Lung (tissue), 17 donors: ENCODE measurements at places on chromosomes 5 and 9. TPM values are rescaled to one million over a fixed set of nuclear protein-coding genes. Genes with fewer than 3 reads are reported as not detected.

GRCh38 chr9:77747163-77747562 lies 99.0 kb upstream of the GNA14 start:
- no peak for DNase-seq

DNA sequence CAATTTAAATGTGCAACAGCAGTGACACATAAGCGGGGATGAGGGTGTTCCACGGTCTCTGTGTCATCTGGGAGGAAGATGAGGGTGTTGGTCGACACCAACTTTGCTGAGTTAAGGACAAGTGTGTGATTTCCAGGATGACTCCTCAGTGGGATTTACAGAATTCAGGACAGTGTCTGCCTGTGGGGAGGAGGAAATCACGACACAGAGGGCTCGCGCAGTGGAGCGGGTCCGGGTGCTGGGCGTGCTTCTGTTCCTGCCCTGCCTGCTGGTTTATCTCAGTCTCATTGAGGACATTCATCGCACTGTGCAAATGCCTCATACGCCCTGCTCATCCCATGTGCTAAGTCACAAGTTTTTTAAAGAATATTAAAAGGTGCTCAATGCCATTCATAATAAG lies 73.7 kb upstream of the ADAMTS2 start:
- DNase-seq = no peak

- DNase-seq = no peak
Observed at GRCh38 chr5:139967353-139967752, 75.7 kb downstream of the NRG2 start.

- DNase-seq = peak; percentile 70
Observed at GRCh38 chr9:96383165-96383942, at the start of gene SLC35D2. Gene SLC35D2, minus strand, starts transcription at chr9:96383711. Its CDS starts 77 bp downstream, at chr9:96383634.

DNA sequence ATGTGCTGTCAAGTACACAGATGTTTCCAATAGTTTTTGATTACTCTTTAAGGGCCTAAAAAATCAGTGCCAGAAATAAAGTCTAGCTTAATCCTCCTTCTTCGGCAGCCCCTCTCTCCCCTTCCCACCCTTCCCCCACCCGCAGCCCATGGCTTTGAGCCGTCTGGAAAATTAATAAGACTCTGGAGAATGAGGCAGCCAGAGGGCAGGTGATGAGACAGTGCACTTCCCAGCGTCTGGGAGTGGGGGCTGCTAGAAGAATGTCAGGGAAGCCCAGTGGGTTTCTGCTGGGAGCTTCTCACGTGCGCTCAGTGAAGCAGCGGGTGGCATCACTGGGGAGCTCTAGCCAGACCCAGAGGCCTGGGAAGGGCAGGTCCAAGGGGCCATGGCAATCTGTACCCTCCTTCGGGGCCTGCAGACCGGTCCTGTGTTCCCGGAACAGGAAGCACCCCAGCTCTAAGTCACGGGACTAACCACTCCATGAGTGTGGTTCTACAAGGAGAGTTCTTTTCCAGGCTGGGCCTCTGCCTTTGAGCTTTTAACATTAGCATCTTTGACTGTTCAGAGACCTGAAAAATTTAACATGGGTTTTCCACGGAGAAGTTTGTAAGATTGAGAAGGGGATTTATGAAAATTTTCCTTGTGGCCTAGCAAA lies 164.8 kb upstream of the OTULINL start:
- peak; percentile 86 for DNase-seq

DNA sequence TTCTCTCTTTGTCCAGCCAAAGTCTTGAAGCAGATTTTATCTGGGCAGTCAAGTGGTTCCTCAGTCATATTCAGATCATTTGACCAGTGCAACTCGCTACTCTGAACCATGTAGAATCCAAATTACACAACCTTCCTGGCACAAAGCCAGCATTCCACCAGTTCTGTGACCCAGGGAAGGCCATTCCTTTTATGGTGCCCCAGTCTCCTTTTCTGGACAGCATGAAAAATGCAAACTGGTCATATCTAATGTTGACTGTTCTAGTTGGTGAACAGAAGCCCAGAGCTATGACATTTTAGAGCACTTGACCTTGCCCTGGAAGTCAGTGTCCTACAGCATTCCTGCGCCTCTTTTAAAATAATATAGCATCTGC lies 364.6 kb downstream of the BRINP1 start:
- no peak for DNase-seq

DNA sequence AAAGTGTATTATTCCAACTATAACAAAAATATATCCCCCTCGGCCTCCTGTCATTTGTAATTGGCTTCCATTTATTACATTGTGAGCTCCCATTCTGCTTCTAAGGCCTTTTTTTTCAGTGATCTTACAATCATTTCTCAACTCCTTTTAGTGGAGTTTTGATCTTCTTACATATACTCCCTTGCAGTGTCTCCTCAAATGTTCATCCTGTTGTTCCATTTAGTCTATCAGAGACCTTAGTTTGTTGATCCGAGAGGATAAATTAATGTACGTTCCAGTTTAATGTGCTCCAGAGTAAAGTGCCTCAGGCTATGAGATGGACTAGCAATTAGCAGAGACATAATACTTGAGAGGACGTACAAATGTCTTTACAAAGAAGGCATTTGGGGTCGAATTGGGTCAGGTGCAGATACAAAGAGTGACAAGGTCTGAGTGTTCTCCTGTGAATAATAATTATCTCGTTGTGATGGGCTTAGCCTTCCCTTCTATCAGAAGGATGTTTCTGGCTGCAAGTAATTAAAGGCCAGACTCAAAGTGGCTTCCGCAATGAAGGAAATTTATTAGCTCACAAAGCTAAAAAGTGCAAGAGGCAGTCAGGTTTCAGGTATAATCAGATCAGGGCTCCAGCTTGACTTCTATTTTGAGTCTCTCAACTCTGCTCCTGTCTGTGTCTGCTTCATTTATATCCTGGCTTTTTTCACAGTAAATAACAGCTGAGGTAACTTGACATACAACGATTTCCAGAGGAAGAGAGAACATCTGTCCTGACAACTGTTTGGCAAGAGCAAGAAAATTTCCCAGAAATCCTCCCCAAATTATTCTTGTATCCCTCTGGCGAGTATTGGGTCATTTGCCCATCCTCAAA lies 30.1 kb downstream of the ARRDC3 start:
- no peak for DNase-seq

DNA sequence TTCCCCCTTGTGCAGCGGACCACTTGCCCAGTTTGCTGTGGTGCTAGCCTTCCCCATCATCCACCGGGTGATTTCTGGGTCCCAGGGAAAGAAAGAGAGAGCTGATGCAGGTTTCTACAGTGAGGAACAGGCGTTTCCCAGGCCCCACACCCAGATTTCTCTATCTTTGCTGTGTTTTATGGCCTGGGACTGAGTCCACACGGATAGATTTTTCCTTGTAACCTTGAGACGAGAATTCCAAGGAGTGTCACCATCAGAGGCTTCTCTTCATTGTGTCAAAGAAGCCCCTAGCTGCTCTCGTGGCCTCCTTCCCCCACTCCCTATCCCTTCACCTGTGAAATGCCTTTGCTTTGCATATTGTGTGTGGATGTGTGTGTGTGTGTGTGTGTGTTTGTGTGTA lies 21.2 kb upstream of the FGFR4 start:
- DNase-seq = no peak

- DNase-seq = peak; percentile 66
Observed at GRCh38 chr5:65742565-65743231, 20.7 kb downstream of the NLN start.

DNA sequence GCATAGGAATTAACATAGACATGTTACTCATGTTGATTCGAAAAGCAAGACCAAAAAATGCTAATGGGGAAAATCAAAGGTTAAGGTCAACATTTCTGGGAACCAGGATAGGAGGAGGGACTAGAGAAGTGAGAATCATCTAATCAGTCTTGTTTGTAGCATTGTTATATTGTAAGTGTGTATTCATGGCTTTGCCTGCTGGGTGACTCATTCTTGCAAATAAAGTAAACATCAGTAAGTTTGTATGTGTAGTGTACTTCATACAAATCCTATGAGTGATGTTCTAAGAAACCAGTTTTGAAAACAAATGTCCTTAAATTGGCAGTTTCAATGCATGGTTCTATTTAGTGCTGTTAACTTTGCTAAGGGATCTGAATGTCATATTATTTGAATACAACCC lies 79.0 kb upstream of the TMEM252 start:
- no peak for DNase-seq

DNA sequence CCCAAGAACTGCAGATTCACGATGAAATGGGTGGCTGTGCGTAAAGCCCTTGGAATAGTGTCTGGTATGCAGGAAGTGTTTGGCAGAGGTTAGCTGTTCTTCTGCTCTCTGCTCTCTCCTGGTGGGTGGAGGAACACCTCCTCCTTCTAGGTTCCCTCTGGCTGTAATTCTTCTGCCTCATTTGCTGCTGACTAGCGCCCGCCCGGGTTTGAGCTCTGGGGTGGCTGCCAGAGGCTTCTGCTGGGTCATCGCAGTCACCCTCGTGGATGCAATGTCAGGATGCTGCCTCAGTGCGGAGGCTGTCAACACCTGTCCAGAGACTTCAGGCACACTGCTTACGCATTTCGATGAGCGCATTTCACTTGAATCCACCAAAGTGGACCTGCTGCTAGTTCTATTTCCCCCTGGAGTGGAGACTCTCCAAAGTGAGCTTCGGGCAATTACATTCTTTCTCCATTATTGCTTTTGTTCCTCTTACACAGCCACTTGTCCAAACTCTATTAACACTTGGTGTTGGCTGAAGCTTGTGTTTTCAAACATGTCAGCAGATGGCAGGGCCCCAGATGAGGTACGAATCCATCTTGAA lies 11.7 kb downstream of the DOCK2 start:
- DNase-seq = peak; percentile 14

GRCh38 chr5:8062521-8062920 lies 193.6 kb downstream of the MTRR start:
- DNase-seq = no peak

DNA sequence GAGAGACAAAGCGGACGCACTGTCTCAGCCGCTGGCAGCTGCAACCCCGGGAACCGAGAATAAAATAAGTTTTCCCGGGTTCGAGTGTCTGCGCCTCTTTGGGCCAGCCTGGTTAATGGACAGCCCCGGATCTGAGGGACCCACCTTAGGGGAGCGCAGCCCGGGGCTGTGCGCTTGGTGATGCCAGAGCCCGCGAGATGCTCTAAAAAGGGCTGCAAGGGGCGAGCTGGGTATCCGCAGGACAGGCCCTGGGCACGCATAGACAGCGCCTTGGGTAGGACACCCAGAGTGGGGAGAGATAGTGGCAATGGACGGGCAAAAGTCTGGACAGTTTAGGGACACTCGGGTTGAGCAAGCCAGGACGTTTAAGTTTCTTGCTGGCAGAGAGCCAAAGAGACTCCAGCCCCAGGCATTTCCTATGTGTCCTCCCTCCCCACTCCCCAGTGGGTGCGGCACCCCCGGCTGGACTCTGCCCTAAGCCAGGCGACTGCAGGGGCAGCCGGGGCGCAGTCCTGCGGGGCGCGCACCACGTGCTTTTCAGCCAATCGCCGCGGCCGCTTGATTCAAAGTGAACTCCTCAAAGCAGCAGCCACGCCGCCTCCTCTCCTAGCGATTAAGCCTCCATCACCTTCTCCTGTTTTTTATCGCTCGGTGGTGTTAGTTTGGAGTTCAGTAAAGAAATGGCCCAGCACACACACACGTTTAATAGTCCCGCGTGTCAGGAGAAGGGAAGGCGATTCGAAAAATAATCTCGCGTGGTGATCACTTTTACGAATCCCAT lies 616 bp upstream of the ENC1 start:
- peak; percentile 91 for DNase-seq

The ITGA2 gene
- 22.3 TPM for total RNA-seq

The ANKRD20A1 gene
- 4.4 TPM for total RNA-seq

The ACER2 gene
- total RNA-seq = 4.4 TPM

The COL15A1 gene
- 8.9 TPM for total RNA-seq

The FOXD4L4 gene
- not detected for total RNA-seq

The ABO gene
- total RNA-seq = 23.0 TPM

The HMHB1 gene
- not detected for total RNA-seq

The DMRT2 gene
- 1.7 TPM for total RNA-seq

The BTNL8 gene
- total RNA-seq = 2.6 TPM

The SPINK6 gene
- not detected for total RNA-seq

The PCDHGA4 gene
- 4.6 TPM for total RNA-seq
